ENCODE measurements at places on chromosomes 16 and 17.

DNA sequence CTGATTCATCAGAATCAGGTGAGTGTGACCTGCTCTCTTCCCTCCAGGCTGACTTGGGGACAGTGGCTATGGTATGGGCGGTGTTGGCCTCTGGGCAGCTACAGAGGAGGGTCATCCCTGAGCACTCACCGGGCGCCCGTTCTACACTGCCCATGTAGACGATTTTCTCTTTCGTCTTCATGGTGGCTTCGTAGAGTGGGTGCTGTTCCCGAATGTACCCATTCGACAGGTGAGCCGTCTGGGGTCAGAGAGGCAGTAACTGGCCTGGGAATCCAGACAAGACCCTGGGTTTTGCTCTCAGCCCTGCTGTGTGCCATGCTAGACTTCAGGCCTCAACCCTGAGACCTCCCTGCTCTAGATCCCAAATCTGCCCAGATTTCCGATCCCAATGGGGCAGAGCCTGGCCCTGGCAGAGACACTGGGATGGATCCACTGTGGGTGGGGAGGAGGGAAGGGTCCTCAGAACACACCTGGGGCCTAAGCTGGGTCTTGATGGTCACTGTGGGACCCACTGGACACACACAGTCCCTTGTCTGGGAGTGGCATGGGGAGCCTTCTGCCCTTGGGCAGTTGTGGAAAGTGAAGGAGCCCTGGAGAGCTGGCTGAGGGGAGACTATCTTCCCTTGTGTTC, 13.2 kb downstream of the USP6 start:
- no peak for DNase-seq

GRCh38 chr17:67879662-67880061, 54.4 kb downstream of the BPTF start:
- no peak for DNase-seq

DNA sequence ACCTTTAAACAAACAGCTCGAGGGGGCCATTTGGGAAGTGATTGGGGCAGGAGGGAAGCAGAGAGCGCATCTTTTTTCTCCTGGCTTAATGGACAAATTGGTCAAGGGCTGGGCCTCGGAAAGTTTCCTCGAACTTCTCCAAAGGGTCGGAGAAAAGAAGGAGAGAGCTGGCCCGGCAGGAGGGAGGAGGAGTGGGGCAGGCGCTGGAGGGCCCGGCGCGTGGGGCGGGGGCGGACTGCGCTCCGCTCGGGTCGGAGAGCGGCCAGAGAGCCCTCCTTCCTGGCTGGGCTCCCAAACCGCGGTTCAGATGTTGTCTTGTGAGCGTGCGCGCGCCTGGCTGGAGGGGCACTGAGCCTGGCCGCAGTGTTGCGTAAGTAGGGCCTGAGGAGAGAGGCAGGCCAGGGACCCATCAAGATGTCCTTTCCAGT, 1.2 kb downstream of the MMP2 start:
- no peak for DNase-seq

DNA sequence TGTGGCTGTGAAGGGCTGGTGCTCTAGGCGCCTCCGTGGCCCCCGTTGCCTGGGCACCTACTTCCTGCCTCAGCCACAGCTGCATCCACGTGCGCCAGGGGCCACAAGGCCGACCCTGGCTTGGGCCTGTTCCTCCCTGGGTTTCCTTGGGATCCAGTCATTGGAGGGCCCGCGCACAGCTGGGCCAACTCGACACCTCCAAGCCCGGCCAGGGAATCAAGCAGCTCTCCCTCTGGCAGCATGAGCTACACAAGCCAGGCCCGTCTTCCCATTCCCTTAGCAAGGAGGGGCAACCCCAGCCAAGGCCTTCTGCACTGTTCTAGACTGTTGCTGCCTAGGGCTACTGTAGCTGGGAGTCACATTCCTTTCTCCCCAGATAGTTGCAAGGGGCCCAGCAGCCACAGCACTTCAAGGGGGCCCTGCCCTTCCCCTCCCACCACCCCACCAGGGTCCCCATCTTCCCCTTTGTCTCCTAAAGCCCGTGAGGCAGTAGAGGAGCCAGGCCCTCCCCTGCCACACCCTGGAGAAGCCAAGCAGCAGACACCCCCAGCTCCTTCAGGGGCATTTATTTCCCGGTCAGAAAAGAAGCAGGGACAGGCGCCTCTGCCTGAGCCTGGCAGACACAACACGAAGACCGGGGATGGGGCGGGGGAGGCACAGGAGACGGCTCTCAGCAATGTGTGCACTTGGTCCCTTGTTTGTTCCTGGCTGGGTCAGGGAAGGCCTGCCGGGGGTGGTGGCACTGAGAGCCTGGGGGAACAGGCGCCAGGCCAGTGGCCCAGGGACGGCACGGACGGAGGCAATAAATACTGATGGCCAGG, 3.8 kb downstream of the ARHGDIA start:
- no peak for DNase-seq

DNA sequence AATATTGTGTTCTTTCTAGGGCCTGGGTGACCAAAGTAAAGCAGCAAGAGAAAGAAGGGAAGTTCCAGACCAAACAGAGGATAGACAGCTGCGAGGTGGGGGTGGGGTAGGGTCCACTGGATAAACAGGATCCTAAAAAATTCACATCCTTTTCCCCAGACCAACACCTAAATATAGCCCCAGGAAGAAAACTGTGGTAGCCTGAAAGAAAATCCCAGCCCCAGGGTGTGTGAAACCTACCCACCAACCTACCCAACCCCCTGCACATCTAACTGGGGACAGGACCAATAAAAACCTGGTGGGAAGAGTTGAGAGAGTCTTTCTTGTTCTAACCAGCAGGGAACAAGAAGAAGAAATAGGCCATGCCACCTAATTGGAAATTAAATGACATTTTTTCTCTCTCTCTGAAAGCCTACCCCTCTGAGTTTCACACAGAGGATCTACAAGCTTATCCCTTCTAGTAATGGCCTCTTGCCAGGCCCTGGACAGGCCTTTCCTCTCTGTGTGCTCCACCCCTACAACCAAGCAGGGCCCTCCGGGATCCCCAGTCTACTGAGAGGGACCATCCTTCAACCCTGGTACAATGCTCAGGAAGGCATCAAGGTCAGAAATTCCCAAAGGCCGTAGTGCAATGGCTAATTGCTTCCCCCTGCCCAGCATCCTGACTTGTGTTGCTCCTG, 12.0 kb downstream of the MYO18A start:
- no peak for DNase-seq

GRCh38 chr16:19689342-19689741, 28.7 kb downstream of the KNOP1 start:
- DNase-seq = no peak

- no peak for DNase-seq
Measured at GRCh38 chr17:41717408-41718286, 5.5 kb downstream of the GAST start.

DNA sequence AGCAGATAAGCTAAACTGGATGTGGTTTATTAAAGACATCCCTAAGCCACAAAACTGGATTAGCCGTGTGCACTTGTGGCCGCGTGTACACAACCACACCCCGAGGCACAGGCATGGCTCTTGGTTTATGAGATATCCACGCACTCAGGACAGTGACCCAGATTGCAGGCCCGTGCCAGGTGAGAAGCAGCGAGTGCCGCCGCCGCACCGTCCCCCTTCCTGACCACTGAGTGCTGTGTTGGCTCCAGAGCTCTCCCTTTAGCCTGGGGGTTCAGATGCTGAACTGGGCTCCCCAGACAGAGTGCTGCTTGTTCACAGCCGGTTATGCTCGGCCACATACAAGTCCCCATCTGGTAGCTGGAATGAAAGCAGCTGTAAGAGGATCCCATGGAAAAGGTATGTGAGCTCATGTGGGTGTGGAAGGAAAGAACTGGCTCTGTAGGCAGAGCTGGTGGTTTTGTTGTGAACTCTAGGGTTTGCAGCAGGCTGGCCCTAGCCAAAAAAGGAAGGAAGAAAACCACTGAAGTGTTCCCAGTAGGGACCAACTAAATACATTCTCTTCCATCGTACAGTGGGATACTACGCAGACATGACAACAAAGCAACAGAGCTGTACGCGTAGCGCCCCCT, 29.5 kb downstream of the KNOP1 start:
- no peak for DNase-seq

DNA sequence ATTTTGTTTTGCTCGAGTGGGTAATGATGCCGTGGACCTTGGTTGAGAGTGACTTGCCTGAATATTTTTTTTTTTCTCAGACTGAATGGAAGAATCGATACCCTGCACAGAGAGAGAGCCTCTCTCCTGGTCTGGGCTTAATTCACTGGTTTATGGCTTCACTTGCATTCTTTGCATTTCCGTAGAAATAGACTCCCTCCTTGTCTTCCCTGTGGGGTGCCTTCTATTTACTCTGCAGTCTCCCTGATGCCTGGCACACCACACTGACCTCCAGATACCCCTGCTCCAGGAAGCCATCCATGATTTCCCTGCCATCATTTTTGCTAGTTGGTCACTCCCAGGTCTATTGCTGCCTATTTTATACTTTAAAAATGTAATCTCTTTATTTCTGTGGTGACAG, 238.0 kb downstream of the SNX29 start:
- DNase-seq = no peak

- DNase-seq = no peak
Measured at GRCh38 chr17:37717627-37718323, 27.1 kb downstream of the HNF1B start.

DNA sequence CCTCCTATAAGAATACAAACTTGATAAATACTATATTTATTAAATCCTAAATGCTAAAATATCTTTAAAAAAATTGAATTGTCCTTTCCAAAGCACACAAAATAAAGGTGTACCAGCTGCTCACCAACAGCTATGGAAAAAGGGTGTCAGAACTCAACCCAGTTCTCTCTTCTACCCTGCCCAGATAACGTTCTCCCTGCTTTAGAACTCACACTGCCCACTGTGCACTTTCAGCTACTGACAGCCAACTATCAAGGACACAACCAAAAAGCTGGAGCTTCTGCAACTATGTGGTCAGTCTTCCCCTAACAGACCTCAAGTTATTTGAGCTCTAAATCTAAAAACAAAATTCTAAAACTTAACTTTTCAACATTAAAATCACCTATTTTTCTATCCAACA, 13.7 kb downstream of the AP1G1 start:
- DNase-seq = no peak

DNA sequence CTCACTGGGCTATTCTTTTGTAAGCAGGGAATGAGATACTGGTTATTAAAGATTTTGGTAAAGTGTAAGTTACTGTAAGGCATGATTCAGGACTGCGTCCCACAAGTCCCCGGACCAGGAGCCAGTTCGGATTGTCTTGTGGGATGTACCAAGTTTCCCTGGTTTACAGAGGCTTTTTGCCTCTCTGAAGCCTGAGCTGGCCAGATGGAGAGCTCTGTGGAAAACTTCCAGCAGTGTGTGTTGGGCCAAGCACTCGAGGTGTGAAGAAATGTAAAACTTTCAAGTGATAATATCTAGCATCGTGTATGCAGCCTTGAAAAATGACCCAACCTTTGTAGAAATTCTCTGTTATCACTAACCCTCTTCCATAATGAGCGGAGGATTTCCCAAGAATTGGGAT, 2.4 kb downstream of the EPN2 start:
- DNase-seq = no peak

GRCh38 chr16:55944377-55944802, 69.2 kb upstream of the CES5A start:
- DNase-seq = peak; percentile 7

- DNase-seq = no peak
Measured at GRCh38 chr16:86635176-86635876, 57.0 kb downstream of the FOXL1 start.

DNA sequence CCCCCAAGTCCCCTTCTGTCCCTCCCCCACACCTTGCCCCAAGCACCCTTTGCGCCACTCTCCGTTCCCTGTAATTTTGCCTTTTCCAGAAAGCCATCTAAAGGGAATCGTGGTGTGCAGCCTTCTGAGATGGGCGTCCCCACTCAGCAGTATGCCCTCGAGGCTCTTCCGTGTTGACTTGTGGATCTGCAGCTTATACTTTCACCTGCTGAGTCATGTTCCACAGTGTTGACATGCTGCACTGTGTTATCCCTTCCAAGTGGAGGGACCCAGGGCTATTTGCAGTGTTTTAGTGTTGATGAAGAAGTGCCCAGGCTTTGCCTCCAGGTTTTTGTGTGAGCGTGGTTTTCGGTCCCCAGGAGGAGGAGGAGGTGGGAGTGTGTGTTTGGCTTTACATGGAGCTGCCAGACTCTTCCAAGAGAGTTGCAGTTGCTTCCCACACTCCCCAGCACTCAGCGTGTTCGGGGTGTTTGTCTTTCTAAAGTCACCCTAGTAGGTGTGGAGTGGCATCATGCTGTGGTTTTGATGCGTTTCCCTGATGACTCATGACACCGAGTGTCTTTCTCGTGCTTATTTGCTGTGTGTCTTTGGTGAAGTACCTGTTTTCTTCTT, 32.1 kb upstream of the JPT2 start:
- peak; percentile 29 for DNase-seq

GRCh38 chr17:50203604-50204345, 2.3 kb upstream of the COL1A1 start:
- DNase-seq = no peak

DNA sequence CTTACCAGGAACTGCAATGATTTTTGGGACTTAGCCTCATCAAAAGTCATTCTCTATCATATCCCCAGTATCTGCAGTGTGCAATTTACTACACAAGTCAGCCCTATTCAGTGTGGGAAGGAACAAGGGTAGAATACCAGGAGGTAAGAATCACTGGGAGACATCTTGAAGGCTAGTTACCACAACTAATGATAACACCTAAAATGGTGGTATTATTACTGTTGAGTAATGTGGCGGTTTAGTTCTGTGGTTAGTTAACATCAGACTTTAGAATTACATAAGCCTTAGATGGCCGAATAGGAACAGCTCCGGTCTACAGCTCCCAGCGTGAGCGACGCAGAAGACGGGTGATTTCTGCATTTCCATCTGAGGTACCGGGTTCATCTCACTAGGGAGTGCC, 567.9 kb upstream of the CDH11 start:
- no peak for DNase-seq

DNA sequence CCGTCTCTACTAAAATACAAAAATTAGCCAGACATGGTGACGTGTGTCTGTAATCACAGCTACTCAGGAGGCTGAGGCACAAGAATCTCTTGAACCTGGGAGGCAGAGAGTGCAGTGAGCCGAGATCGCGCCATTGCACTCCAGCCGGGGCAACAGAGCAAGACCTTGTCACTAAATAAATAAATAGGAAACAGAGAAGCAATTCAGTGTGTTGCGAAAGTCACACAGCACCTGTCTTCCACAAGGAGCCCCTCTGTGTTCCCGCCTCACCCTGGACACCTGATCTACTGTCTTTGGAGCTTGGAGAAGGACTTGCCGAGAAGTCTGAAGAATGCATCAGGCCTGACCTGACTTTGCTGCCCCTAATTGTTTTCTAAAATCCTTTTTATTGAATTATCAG, 3.5 kb upstream of the CDH1 start:
- no peak for DNase-seq

GRCh38 chr17:64230791-64231408, 32.2 kb downstream of the TEX2 start:
- no peak for DNase-seq

GRCh38 chr17:77618731-77619130, 339.8 kb upstream of the TNRC6C start:
- DNase-seq = no peak
